ENCODE measurements at places on chromosomes 2 and 18.

DNA sequence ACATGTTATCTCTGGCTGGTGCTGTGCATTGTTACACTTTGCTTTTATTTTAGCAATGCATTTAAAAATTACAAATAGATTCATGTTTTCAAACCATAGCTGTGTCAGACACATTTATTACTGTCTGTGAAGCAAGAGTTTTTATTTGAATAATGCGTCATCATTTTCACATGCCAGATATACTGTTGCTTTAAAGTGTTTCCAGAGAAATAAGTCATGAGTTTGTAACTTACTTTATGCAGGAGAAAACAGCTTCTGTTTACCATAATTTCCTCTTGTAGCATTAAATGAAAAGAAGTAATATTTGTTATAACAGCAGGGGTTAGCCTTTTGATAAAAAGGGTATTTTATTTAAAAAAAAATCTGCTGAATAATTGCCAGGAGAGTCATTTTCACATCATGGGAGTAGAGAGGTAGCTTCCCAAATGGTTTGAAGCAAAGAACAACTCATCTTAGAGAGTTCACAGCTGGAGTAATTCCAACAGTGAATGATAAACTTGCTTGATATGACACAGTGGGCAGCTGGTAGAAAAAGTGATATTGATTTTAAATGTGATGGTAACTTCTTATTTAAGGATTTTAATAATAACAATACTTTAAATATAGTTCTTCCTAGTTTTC, 1274.5 kb upstream of the CRIM1 start:
- DNase-seq, result no peak

DNA sequence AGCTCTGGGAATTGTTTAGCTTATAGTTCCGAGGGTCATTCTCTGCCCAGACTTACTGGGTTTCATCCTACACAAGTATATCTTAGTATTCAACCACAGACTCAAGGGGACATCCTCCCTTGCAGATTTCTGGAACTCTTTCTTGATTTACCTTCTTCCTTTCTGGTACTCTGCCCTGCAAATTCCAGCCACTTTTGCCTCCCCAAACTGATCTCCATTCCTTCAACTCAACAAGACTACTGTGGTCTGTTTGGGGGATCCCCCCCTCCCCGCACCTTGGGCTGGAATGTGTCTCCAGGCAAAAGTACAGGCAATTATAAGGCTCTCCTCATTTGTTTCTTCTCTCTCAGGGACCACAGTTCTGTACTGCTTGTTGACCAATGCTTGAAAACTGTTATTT, 13.4 kb downstream of the PHOSPHO2 start:
- DNase-seq, result no peak

- DNase-seq, result no peak
These were observed 85.9 kb downstream of the CERKL start for GRCh38 chr2:181570833-181571661.

DNA sequence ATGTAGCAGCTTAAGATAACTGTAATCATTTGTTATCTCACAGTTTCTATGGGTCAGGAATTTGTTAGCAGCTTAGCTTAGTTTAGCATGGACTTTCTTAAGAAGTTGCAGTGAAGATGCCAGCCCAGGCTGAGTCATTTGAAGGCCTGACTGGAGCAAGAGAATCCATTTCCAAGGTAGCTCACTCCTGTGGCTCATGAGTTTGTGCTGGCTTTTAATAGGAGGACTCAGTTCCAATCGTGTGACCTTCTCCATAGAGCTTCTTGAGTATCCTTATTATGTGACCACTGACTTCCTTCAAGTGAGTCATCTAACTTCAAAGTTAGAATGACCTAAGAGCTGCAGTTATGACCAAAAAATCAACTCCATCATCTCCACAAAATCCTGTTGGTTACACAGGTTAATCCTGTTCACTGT, 1.4 kb downstream of the GPATCH11 start:
- no peak for DNase-seq

DNA sequence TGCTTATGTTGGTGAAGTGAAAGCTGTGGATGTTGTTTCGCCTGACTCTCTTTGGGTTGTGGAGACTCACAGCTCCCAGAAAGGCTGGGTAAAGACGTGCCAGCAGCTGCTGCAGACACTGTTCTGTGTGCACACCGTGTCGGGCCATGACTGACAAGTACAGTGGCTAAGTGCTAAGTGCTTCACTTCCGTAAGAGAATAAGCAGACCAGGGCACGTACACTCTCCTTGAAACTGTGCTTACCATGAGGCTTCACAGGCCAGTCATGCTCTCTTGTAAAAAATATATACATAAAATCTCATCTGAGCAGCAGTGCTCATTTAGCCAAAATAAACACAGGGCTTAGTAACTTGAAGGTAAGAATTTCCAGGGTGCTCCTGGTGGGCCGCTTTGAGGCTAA, 86.0 kb downstream of the NRP2 start:
- DNase-seq, result no peak

DNA sequence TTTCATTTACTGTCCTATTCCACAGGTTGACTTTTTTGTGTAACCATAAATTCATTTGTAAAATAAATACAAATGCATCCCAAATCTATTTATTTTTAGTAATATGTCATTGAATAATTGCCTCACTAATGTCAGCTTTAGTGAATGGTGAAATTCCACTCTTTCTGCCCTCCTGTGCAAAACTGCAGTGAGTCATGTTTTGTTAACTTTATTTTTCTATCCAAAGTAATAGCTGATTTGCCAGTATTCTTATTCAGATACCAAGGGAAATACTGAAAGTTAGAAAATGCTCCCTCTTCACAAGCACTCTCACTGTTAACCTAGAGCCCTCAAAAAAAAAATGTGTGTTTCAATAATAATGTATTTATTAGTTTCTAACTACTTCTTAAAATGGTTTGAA, 322.8 kb downstream of the RIT2 start:
- no peak for DNase-seq

- no peak for DNase-seq
These were observed 455.1 kb upstream of the DDX18 start for GRCh38 chr2:117359266-117359914.

DNA sequence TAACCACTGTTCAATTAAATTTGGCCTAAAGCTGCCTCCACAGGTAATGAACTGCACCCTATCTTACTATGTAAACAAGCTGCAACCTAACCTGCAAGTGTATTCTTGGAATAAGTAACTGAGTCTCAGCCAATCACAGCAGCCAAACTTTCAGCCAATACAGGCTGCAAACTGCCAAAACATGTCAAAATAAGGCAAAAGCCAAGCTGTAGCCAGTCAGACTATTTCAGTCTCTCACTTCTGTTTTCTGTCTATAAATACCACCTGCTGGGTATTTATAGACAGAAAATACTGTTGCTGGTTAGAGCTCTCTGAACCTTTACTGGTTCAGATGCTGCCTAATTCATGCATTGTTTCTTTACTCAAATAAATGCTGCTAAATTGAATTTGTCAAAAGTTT, 14.3 kb downstream of the C2orf76 start:
- DNase-seq, result peak; percentile 49

DNA sequence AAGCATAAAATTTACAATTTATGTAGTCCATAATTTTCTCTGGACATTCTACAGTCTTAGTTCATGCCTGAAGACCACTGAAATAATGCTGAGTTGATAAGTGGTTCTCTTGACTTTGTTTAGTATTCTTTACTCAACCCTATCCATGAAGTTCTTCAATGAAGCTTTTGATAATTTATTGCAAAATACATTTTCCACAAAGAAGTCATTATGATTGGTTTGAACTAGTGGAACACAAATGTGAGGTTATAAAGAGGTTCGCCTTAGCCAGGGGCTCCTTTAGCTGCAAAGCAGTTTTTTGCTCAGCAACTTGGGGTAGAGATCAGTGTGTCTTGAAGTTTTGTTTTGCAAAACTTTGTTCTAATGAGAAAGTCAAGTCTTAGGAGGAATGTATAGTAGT, 5.9 kb downstream of the BCL2L11 start:
- no peak for DNase-seq

DNA sequence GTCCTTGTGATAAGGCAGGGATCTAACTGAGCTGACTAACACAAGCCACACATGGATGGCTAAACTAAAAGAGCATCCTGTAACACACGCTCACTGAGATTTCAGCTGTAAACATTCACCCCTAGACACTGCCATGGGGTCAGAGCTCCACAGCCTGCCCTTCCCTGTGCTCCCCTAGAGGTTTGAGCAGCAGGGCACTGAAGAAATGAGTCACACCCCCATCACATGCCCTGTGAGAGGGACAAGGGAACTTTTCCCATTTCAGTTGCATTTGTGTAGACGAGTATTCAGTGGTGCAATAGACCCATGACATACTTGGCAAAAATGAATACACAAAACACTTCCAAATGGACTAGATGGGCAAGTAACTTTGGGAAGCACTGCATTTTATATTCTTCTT, 402.4 kb upstream of the LRRTM1 start:
- DNase-seq, result no peak

DNA sequence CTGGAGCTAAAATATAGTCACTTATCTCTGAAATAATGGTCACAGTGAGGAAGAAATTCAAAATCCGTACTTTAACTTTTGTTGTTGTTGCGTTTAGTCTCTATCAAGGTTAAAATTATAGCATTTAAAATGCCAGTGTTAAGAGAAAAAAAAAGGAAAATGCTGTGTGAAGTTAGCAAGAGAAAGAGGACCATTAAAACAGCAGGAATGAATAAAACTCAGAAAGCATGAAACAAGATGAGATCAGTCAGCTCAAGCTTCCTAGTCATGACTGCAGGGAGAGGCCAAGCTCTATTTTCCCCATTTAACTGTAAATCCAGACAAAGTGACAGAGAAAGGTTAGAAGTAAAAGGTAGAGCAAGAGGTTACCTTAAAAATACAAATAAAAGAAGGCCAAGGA, 281.7 kb upstream of the ATP5MC3 start:
- no peak for DNase-seq

Data from stimulated activated naive B cell treated with anti-CD40 and anti-IgM and Interleukin-4, amounts not matched to agents 10 μg/mL and 1 μg/mL and 100 μg/mL, for 72 hours (primary cell).